ENCODE measurements at places on chromosomes 2 and 18.

DNA sequence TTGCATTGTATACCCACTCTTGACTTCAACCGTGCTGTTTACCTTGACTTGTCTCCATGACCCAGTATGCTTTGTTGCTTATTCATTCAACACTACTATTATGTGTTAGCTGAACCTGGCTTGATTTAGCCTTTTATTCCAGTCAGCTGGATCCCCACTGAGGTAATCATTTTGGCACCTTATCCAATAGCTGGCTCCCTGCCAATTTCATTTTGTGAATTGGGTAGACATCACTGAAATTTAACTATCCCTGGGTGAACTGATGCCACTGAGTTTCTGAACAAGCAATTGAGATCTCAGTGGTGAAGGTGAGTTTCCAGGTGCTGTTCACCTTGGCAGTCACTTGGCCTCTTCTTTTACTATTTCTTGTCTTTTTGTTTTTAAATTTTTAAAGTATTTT is 584.3 kb downstream of the ADCYAP1 start:
- no peak for DNase-seq

- no peak for DNase-seq
Measured at GRCh38 chr2:151379169-151379568, 21.8 kb downstream of the TNFAIP6 start.

GRCh38 chr2:71746946-71747501 is 293.7 kb downstream of the DYSF start:
- DNase-seq, result no peak

DNA sequence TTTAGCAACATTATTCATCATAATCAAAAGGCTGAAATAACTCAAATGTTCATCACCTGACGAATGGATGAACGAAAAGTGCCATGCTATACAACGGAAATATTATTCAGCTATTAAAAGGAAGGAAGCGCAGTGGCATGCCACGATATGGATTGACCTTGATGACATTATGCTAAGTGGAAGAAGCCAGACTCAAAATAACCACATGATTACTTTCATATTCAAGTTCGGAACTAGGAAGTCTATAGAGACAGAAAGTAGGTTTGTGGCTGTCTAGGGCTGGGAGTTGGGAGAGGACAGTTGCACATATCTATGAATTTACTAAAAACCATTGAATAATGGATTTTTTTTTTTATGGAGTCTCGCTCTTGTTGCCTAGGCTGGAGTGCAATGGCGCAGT is 13.4 kb upstream of the PDIA6 start:
- DNase-seq, result no peak

DNA sequence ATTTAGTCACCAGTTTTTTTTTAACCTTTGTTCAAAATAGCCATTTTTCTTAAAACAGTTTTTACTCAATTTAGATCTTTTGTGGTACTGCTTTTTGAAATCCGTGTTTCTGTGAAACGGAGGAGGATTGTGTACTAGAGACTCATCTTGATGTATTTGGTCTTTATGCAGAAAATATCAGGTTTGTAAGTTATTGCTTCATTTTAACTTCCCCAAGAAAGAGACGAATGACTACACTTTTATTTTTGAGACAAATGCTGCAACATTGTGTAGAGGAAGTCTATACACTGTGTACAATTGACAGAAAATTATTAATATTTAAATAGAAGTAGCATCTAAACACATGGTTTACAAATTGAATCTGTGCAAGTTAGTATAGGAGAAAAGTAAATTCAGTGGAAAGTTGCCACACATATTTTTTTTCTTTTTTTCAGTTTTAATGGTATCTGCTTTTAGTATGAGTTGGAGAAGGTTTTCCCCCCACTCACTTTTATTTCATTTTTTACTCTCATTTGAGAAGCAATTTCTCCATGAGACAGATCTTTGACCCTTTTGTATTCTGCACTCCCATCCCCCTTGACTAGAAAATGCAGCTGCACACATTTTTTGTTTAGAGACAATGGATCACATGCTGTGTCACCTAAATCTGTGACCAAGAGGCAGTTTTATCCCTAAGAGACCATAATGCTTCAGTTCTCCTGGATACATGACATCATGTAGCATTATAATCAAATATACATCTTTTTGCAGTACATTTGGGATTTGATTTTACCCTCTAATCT is 200.8 kb upstream of the STON1 start:
- DNase-seq, result no peak

DNA sequence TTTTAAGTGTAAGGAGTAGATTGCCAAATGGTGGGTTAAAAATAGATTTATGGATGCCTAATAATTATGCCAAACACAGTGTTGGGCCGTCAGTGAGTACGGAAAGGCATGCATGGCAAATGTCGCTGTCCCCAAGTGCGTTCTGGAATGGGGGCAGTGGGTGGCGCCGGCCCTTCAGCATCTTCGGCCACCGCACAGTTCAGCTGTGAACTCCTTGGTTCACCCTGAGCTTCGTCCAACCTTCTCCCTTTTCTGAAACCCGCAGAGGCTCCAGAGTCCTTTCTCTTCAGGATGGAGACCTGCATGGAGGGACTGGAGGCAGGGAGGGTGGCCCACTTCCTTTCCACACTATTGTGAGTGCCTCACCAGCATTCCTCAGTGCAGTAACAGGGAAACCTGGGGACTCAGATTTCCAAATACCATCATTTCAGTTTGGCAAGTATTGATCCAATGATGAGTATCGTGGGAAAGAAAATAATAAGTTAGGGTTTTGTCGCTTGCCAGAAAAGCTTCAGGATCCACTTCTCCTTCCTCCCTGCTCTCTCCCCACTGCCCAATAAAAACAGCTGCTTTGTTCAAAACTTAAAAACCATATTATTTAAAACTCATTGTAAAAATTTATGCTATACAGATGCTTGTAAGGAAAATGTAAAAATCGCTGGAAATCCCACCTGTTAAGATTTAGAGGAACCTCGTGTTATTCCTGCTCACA is 74.6 kb upstream of the TXNDC2 start:
- no peak for DNase-seq

- no peak for DNase-seq
Measured at GRCh38 chr2:5076599-5076998, 615.6 kb upstream of the SOX11 start.

DNA sequence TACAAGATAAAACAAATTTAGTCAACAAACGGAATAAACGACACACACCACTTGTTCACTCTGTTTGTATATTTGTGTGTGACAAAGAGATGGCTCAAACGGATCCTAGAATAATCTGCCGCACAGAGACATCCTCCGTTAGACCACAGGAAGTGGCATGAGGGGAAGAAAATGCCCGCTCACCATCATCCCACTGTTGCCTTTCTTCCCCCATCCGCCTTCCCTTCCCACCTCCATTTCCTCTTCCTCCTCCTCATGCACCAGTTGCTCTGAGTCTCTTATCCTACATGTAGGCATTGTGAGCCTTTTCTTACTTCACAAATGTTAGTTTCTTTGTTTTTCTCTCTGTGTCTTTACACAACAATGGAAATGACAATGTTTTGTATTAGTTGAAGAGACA is 228.5 kb upstream of the SMIM21 start:
- DNase-seq, result no peak

DNA sequence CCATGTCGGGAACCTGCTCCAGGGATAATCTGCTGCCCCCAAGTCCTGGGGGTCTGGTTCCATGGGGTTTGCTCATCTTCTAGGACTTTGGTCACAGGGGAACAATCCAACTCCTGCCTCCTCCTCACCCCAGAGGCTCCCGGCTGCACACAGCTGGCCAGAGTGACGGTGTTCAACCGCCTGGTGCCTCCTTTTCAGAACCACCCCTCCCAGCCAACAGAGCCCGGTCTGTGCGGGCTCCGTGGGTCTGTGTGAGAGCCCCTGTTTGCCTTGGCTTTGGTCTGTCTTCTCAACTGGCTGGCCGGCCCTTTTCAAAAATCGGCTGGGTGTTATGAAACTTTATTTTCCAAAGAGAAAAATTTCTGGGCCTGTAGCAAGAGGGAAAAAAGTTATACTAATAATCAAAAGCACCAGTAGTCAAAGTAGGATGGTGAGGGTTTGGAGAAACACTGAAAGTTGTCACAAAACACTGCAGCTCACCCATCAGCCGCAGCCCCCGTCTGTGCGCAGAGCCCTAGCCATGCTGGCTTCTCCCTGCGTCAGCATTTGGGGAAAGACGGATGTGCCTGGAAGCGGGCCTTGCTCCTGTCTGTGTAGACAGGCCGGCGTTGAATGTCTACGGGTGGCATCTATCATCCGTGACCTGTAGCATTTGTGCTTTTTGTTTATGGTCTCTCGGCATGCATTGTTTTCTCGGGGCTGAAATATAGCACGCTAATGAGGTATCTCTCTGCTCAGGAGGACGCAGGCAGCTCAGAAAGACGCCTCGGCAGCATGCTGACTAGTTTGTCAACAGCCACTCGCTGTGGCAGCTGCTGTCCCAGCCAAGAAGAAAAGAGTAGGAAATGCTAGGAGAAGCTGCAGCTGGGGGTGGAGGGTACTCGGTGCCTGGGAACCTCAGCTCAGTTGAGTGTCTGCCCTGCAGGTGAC is 138.6 kb downstream of the GLI2 start:
- DNase-seq, result no peak

DNA sequence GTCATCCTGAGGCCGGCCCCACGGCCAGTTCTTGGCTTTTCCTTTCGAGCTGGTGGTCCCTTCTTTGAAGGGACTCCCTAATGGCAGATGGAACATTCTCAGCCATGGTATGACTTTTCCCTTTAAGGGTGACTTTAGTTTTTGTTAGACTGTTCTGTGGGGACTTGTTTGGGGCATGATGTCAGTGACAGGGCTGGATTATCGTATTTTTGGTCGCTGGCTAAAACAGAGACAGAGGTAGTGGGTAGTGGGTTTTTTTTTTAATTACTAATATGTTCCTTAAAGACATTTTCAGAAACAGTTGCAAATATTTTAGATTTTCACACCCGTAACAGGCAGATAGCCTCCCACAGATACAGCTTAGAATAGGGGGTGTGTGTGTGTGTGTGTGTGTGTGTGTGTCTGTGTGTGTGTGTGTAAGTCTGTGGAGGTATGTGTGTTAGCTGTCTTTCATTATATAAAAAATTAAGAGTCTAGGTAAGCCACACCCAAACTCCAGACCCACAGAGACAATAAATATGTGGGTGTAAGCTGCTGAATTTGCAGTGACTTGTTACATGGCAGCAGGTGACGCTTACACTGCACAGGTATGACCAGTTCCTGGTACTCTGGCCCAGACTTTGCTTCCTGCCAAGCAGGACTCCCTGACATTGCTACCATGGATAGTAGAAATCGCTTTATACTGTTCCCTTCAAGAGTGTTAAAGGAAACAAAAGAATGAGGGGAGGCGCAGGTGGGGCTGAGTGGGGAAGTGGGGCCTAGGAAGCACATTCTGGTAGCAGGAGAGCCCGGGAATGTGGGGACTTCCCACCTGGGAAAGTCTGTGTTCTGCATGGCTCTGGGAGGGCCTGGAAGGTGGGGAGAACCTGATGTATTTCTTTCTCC is 20.9 kb downstream of the NCK2 start:
- no peak for DNase-seq

DNA sequence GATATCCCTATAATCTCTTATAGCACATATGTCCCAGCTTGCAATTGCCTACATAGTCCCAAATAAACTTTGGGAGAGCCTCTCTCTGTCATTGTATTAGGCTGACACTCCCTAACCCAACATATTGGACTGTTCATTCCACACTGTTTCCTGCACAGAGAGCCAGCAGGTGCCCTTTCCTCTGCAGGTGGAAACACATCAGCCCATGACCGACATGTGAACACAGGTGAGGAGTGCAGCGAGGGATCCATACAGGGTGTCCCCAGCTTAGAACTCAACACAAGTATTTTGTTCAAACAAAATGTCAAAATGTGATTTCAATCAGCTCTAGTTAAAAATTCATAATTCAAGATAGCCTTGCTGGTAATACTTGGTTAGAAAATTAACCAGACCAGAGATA is 49.9 kb upstream of the TPO start:
- DNase-seq, result no peak

DNA sequence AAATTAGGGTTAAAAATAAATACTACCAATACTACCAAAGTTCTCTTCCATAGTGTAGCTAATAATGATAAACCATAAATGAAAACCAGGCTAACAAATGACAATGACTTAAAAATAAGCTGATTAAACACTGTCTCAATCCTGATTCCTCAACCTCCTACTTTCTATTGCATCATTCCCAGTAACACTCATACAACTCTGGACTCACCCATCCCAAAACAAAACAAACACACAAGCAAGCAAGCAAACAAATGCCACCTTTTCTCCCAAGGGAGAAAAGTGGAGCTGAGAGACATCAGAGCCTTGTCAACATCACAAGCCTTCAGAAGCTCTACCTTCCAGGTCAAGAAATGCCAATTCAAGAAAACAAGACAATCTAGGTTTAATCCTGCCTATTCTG is 620.7 kb downstream of the NYAP2 start:
- no peak for DNase-seq

- DNase-seq, result no peak
Measured at GRCh38 chr2:8693157-8693821, 11.4 kb downstream of the ID2 start.

DNA sequence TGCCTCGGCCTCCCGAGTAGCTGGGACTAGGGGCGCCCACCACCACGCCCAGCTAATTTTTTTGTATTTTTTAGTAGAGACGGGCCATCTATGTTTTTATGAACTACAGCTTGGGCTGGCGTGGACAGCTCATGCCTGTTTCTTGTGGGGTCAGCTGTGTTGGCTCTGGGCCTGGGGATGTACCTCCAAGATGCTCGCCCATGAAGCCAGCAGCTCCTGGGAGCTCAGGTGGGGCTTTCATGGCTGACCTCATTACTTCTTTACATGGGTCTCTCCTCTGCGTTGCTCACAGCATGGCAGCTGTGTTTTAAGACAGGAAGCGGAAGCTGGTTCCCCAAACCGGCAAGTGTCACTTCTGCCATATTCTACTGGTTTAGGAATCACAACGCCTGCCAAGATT is 203.1 kb downstream of the SOX11 start:
- DNase-seq, result no peak

DNA sequence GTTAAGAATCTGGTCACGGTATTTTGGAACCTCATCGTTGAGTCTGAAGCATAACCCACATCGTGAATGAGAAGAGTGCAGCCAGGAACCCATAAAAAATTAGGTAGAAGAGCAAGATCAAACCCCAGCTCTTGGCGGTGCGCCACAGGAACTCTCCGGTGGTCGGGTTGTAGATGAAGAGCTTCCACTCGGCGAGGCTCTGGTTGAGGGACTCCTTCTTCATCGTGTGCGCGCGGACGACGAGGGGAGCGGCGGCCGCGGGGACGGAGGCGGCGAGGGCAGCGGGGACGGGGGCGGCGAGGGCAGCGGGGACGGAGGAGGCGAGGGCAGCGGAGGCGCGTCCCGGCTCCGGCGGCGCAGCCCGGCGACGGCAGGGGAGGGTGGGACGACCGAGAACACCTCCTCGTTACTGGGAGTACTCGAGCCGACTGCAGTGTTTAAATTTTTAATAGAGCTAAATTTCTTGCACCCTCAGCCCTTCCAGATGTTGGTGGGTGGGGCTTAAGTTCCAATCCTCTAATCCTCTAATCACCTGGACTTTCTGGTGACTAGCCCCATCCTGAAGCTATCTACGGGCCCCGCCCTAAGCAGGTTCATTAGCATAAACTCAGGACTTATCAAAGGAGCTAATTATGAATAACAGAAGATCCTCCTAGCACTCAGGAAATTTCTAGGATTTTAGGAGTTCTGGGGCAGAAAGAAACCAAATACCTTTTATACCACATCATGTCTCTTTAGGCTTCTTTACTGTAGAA is 20.4 kb upstream of the PAPOLG start:
- no peak for DNase-seq

Data from CD4-positive, alpha-beta T cell treated with Interleukin-6 at 100 ng/mL for 8 hours (primary cell).